Progenitor cell of endocrine pancreas (in vitro differentiated cells): ENCODE measurements at places on chromosomes 1 and 21.

- H3K27me3 ChIP-seq = no peaks in the 10 kb centered on the region
- no peak overlapping the region for H3K4me3 ChIP-seq
- H3K4me1 ChIP-seq = no peaks in the 10 kb centered on the region
- H3K27ac ChIP-seq = no peak overlapping the region
- DNase-seq = no peak
- H3K36me3 ChIP-seq = no peaks in the 10 kb centered on the region
Measured at GRCh38 chr1:87356591-87356990, 27.9 kb downstream of the LMO4 start.

GRCh38 chr1:63732666-63733065 is 41.2 kb upstream of the ROR1 start:
- H3K36me3 ChIP-seq = peaks cover 2% of the 10 kb centered on the region
- peaks cover 6% of the 10 kb centered on the region for H3K4me1 ChIP-seq
- no peaks in the 10 kb centered on the region for H3K27me3 ChIP-seq
- H3K4me3 ChIP-seq = no peak overlapping the region
- H3K27ac ChIP-seq = no peak overlapping the region
- DNase-seq = no peak

- H3K36me3 ChIP-seq = no peaks in the 10 kb centered on the region
- H3K4me3 ChIP-seq = no peak overlapping the region
- no peaks in the 10 kb centered on the region for H3K27me3 ChIP-seq
Measured at GRCh38 chr1:3352952-3353331, 101.5 kb upstream of the ARHGEF16 start.

- no peaks in the 10 kb centered on the region for H3K36me3 ChIP-seq
- no peaks in the 10 kb centered on the region for H3K27me3 ChIP-seq
- no peak for DNase-seq
- no peak overlapping the region for H3K4me3 ChIP-seq
- peaks cover 38% of the 10 kb centered on the region for H3K4me1 ChIP-seq
Measured at GRCh38 chr1:151970626-151971025, 23.0 kb downstream of the S100A10 start.

GRCh38 chr1:246280551-246280950 is 226.5 kb downstream of the SMYD3 start:
- peaks cover 2% of the 10 kb centered on the region for H3K36me3 ChIP-seq
- H3K27ac ChIP-seq = no peak overlapping the region
- DNase-seq = no peak
- no peak overlapping the region for H3K4me3 ChIP-seq
- H3K4me1 ChIP-seq = peaks cover 8% of the 10 kb centered on the region

- peaks cover 5% of the 10 kb centered on the region for H3K36me3 ChIP-seq
- H3K27me3 ChIP-seq = no peaks in the 10 kb centered on the region
- DNase-seq = no peak
- H3K4me1 ChIP-seq = peaks cover 21% of the 10 kb centered on the region
- peak within 1 kb of the TSS; percentile 85 for H3K4me3 ChIP-seq
- peak within 1 kb of the TSS; percentile 96 for H3K27ac ChIP-seq
Measured at GRCh38 chr1:15684042-15684461, at the start of gene PLEKHM2. TSS of gene PLEKHM2 (plus strand) at chr1:15684320. CDS start at chr1:15684559, 239 bp downstream.

- H3K27me3 ChIP-seq = no peaks in the 10 kb centered on the region
- peaks cover 51% of the 10 kb centered on the region for H3K4me1 ChIP-seq
- H3K27ac ChIP-seq = no peak overlapping the region
- peaks cover 2% of the 10 kb centered on the region for H3K36me3 ChIP-seq
- H3K4me3 ChIP-seq = no peak overlapping the region
- no peak for DNase-seq
Measured at GRCh38 chr1:81878538-81878937, 77.8 kb downstream of the ADGRL2 start.

DNA sequence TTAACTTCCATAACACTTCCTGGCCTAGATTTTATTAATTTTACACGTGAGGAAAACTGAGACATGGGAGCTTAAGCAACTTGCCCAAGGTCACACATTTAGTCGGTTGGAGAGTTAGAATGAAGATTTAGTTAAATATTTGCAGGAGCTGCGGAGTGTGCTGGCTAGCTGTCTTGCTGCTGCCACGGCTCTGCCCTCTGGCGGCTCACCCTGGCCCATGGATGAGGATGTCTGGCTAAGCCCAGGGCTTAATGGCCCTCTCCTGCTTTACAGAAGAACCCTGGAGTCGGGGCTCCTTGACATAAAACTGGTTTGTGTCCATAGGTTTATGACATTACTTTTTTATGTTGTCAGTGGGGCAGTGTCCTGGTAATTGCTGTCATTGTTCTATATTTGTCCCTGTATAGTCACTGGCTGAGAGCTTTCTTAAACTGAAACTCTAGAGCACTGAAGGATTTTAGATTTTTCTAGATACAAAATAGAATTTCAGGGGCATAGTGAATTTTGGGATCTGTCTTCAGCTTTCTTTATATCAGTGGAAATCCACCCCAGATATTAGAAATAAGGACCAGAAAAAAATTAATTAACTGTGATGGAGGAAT is 88.9 kb upstream of the WLS start:
- peak; percentile 59 for DNase-seq
- H3K27me3 ChIP-seq = no peaks in the 10 kb centered on the region
- H3K4me1 ChIP-seq = peaks cover 5% of the 10 kb centered on the region
- no peak overlapping the region for H3K27ac ChIP-seq
- H3K36me3 ChIP-seq = no peaks in the 10 kb centered on the region
- H3K4me3 ChIP-seq = no peak overlapping the region

- DNase-seq = no peak
- H3K4me3 ChIP-seq = no peak overlapping the region
- no peak overlapping the region for H3K27ac ChIP-seq
- H3K36me3 ChIP-seq = peaks cover 2% of the 10 kb centered on the region
Measured at GRCh38 chr1:23551849-23552248, 7.5 kb downstream of the ID3 start.

DNA sequence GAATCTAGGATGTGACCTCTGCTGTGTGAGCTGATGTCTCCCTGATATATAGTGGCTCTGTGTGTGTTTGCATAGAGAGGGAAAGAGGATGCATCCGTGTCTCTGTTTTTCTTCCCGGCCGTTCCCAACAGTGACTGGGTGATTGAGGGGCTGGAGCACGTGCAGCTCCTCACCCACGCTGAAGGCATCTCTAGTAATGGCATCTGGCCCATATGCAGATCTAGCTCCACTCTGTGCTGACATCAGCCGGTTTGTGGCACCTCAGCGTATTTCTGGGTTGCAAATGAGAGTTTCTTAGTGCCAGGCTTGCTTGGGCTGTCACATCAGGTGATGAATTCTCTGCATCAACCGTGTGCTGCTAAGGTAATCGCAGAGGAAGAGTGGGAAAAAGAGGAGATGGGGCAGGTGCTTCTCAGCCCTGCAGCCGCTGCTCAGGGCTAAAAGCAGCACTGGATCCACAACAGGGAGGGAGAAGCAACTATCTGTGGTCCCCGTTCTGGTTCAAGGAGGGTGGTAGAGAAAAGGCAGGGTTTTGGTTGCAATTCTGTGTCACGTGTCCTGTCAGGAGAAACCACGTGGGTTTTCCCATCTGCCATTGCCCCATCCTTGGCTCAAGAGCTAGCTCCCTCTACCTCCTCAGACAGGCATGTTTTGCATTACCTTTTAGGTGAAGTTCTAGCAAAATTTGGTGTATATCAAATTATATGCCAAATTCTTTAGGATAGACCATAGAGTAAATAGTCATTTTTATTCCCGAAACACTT is 282.9 kb downstream of the PBX1 start:
- H3K4me3 ChIP-seq = no peak overlapping the region
- no peak for DNase-seq
- H3K27me3 ChIP-seq = no peaks in the 10 kb centered on the region
- peaks cover 31% of the 10 kb centered on the region for H3K36me3 ChIP-seq
- H3K4me1 ChIP-seq = peaks cover 8% of the 10 kb centered on the region
- peak overlapping the region; percentile 88 for H3K27ac ChIP-seq

DNA sequence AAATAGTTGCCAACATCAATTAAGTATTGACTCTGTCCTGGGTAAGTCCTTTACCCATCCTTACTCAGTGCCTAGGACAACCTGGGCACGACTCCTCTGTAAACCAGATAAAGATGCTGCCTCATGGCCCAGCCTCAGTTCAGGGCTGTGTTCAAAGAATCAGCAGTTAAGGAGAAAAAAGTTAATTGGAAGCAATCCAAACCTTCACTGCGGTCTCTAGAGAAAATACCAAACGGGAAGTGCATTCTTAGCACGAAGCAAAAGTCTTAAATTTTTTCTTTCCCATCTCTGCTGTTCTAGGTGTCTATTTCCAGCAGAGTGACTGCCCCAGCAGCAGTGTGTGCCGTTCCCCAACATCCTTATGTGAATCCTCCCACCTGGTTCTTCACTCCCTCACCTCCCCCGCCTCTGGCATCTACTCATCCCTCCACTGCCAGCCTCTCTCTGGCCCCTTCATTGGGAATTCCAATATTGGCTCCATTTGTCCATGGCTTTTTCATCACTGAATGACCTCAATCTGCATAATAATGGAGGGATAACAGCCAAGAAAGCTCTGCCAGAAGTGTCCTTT is 23.2 kb downstream of the KANK4 start:
- no peak for DNase-seq
- H3K27me3 ChIP-seq = peaks cover 5% of the 10 kb centered on the region
- H3K27ac ChIP-seq = peak overlapping the region; percentile 17
- peaks cover 5% of the 10 kb centered on the region for H3K4me1 ChIP-seq

GRCh38 chr1:205493241-205494085 is 11.0 kb upstream of the CDK18 start:
- peaks cover 32% of the 10 kb centered on the region for H3K27me3 ChIP-seq
- peaks cover 7% of the 10 kb centered on the region for H3K4me1 ChIP-seq
- H3K27ac ChIP-seq = no peak overlapping the region
- DNase-seq = no peak
- H3K4me3 ChIP-seq = no peak overlapping the region
- no peaks in the 10 kb centered on the region for H3K36me3 ChIP-seq

GRCh38 chr1:115842948-115843347 is 2.0 kb upstream of the NHLH2 start:
- DNase-seq = no peak
- H3K4me3 ChIP-seq = no peak overlapping the region

DNA sequence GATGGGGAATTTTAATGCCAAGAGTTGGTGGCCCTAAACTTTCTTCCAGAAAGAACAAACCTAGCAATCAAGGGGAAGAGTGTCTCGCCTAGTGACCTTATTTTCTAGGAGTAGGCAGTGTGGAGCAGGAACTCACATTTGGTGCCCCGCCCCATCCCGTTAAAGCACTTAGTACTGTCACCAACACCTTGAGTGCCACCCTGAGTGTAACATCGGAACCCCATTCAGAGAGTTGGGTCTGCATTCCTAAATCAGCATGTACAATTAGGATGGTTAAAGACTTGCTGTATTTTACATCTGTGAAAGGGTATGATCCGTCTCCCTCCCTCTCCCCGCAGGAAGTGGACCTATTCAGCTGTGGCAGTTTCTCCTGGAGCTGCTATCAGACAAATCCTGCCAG is 15.5 kb downstream of the ETS2 start:
- H3K27ac ChIP-seq = no peak overlapping the region
- H3K4me1 ChIP-seq = peaks cover 3% of the 10 kb centered on the region
- H3K27me3 ChIP-seq = no peaks in the 10 kb centered on the region
- H3K36me3 ChIP-seq = peaks cover 79% of the 10 kb centered on the region
- DNase-seq = no peak
- no peak overlapping the region for H3K4me3 ChIP-seq
